ENCODE measurements at places on chromosomes 11 and 22. TPM values are rescaled to one million over a fixed set of nuclear protein-coding genes. Genes with fewer than 3 reads are reported as not detected.

The TMPRSS13 gene
- polyA plus RNA-seq, result 0.58 TPM

The FAT3 gene
- polyA plus RNA-seq, result 13.7 TPM

GRCh38 chr11:14645985-14646900 is 2.6 kb downstream of the PDE3B start:
- DNase-seq, result no peak

- DNase-seq, result peak; percentile 90
These were observed 72.4 kb downstream of the TEAD1 start for GRCh38 chr11:12746593-12747097.

DNA sequence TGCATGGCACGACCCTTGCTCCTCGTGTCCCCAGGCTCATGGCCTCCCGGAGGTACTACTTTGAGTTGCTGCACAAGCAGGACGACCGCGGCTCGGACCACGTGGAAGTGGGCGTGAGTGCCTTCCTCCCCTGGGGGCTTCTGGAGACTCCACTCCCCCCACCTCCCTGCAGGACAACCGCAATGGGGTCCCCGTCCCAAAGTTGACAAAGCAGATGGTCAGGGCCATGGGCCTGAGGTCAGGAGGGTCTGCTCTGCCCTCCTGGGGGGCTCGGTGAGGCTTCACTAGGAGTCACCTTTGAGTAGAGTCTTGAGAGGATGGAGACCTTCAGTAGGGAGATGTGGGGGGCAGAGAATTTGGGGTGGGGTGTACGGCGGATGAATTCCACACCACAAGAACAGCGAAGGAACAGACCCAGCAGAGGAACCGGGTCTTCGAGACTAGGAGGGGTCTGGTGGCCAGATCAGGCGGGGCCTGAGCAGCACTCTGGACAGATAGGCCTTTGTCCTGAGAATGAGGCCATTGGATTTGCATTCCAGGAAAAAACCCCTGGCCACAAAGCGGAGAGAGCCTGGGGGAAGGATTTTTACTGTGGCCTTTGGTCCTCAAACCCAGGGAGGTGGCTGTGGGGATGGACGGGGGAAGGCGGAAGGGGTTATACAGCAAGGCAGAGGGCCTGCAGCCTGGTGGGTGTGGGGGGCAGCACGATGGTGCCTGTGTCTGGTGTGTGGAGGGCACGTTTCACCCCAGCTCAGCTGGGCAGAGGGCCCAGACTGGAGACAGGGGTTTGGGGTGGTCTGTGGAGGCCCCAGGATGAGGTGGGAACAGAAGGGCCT is 4.6 kb downstream of the B4GALNT4 start:
- no peak for DNase-seq

DNA sequence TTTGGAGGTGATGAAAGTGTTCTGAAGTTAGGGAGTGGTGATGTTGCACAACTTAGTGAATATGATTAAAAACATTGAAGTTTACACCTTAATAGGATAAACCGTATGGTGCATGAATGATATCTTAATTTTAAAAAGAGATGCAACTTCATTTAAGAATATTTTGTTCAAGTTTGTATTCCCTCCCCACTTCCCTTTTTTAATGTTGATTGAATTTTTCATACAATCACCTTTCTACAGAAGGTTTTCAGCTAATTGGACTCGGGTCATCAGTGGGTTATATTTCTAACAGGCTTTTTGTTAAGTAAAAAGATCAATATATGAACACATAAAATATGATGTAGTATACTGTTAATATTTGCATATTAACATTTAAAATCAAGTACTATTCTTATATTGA is 72.6 kb downstream of the DDIAS start:
- DNase-seq, result no peak

The AGBL2 gene
- polyA plus RNA-seq, result 10.7 TPM

DNA sequence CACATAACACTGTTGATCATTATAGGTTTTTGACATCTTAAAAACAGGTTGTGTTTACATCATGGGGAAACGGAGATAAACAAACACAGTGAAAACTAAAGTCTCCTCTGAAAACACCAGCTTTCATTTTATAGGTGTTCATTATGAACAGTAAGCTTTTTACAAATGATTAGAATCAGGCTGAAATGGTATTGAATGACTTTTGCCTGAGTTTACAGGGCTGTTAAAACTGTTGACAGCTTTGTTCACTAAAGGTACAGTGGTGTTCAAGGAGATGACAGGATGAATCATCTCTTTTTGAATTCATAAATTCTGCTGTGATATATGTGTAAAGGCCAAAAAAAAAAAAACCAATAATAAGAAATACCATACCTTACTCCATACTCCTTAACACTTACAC is 184.6 kb upstream of the CNTN5 start:
- DNase-seq, result no peak

GRCh38 chr22:50734343-50734771 is 3.6 kb upstream of the ACR start:
- no peak for DNase-seq

DNA sequence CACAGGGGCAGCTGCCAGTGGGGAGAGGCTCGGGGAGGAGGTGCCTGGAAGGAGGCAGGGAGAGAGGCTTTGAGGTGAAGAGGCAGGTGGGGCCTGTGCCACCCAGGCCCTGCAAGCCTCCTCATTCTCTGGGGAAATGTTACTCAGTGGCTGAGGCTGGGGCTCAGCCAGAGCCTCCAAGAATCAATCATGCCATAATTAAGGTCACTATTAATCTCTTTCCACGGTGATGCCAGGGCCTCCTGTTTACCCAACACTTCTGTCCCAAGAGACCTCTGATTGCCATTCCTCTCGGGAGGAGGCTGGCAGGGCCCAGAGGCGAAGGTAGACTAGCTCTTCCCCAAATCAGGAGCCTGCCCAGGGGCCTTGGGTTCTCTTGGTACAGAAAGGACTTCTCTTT is 38.4 kb downstream of the GDPD5 start:
- no peak for DNase-seq

All from left kidney (tissue), 8 donors.